ENCODE measurements at places on chromosomes 13 and 19.

- DNase-seq = no peak
These were observed 37.7 kb upstream of the CYP4F8 start for GRCh38 chr19:15577184-15577771.

DNA sequence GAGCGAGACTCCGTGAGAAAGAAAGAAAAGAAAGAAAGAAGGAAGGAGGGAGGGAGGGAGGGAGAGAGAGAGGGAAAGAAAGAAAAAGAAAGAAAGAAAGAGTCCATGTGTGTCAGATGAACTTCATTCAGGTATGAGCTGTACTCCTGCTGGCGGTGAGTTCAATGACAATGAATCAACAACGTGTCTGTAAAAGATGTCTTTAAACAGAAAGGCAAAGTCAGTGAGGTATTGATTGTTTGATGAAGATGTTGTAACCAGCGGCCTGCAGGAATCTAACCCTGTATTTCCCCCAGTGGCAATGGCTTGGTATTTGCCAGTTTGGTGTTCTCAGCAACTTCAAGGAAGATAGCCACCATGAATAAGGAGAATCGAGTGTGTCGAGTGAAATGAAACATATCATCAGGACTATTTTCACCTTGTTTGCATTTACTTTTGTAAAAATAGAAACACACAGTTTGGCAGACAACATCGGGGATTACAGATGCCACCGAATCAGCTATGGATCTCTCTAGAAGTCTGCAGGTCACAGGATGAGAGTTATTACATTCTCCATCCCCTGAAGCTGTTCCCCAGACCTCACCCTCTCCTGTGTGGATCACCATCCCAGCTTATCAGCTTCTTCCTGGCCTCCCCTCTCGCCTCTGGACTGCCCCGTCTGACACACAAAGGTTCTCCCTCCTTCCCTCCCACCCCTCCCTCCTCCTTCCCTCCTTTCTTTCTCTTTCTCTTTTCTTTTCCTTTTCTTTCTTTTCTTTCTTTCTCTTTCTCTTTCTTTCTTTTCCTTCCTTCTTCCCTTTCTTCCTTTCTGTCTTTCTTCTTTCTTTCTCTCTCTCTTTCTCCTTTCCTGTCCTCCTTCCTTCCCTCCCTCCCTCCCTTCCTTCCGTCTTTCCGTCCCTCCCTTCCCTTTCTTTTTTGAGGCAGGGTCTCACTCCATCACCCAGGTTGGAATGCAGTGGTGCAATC lies 8.2 kb upstream of the SBK3 start:
- no peak for DNase-seq

- no peak for DNase-seq
These were observed 5.8 kb upstream of the DNM2 start for GRCh38 chr19:10712045-10712444.

DNA sequence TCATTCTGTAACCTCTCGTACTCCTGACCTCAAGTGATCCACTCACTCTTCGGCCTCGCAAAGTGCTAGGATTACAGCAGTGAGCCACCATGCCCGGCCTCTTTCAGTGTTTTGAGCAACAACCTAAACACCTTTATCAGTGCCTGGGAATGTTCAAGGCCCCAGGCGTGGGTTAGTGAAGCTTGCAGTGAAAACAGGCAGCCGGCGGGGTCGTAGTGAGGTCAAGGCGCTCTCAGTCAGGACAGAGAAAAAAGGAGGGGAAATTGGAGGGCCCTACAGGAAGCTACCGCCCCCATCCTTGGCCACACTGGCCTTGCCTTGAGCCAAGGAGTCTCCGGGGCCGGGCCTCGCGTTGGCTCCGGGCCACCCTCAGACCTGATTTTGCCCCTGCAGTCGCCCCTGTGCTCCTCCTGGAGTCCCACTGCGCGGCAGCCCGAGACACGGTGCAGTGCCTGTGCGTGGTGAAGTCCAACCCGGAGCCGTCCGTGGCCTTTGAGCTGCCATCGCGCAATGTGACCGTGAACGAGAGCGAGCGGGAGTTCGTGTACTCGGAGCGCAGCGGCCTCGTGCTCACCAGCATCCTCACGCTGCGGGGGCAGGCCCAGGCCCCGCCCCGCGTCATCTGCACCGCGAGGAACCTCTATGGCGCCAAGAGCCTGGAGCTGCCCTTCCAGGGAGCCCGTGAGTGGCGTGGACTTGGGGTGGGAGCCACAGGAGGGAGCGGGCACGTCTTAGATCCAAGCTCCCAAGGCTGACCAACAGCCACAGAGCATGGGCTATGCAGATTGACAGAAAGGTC lies 17.7 kb downstream of the MAG start:
- DNase-seq = no peak

DNA sequence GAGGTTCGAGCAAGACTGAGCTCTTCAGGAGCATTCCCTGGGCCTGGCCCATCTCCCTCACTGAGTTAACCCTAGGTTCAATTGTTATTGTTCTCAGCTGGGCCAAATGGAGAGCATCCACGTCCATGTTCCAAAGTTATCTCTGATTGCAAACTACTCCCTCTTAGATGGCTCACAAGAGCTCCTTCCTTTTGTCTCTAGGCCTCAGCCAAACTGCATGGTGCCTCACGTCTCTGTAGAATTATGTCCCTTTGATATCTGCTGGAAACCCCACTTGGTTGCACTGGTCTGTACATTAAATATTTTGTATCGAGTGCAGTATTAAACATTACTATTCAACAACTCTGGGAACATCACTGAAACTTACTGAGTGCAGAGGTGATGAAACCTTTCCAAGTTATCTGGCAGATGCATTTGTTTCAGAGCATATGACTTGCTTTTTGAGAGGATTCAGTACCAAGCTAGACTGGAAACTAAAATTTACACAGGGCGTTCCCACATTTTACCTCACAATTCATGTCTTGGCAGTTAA lies 38.1 kb downstream of the DOCK9 start:
- DNase-seq = no peak

- no peak for DNase-seq
These were observed 2.1 kb downstream of the ZIC5 start for GRCh38 chr13:99969453-99969918.

- DNase-seq = no peak
These were observed 501.0 kb downstream of the FOXO1 start for GRCh38 chr13:40165316-40165932.

GRCh38 chr13:20461481-20461859 lies 64.2 kb downstream of the CRYL1 start:
- no peak for DNase-seq

- DNase-seq = no peak
These were observed 310.6 kb downstream of the LMO7 start for GRCh38 chr13:75946536-75947284.

DNA sequence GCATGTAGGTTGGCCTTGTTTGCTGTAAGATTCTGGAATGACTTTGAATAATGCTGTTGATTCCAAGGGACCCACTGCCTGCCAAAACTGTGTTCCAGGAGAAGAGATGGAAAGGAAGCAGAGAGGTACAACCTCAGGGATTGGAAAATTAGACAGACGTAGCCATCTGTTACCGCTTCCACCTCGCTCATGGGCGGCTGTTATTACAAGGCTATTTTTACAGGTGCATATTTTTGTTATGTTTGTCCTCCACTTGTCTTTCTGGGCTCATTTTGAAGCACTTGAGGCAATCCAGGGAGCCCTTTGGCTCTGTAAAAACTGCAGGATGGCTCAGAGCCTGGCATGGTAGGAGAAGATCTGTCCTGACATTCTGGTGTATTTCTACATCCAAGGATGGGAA lies 276.4 kb upstream of the TMTC4 start:
- no peak for DNase-seq

DNA sequence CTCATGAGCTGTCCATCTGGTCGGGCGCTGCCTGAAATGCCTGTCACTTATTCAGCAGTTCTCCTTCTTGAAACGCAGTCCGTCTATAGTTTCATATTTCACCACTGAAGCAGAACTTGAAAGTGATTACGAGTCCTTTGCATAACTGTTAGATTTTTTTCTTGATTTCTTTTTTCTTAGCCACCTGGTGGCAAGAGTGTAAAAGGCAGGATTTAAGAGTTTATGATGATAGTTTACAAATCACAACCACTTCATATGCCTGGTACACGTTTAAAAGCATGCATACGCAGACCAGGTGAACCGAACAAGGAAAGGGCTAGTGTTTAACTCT lies 45.8 kb downstream of the GGACT start:
- no peak for DNase-seq

GRCh38 chr13:29453617-29454011 lies 141.9 kb downstream of the SLC7A1 start:
- no peak for DNase-seq

DNA sequence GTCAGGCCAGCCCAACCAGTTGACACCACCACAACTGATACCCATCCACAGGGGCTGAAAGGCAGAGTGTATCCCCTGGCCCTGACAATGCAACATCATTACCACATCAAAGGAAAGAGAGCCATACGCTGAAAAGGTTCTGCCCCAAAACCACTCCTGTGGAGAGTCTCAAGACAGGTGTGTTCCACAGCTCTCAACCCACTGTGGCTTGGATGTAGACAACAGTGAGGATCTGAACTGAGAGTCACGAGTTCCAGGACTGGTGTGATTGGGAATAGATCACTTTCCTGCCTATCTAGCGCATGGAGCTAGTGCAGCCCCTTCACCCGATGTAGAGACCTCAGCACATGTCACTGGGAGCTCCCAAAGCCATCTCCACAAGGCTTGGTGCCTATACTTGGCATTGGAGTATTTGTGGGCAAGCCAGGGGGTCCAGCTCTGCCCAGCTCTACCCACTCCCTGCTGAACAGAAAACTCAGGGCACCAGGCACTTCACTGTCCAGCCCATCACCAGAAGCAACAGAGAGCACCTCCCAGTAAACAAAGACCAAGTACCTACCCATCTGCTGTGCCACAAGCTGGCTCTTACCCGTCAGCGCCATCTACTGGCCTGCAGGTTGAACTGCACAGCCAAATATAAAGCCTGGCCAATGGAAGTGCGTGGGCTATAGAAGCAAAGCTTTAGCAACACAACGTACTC lies 579.5 kb downstream of the UQCRFS1 start:
- no peak for DNase-seq

- no peak for DNase-seq
These were observed 1.6 kb downstream of the NBEA start for GRCh38 chr13:34943436-34944273.

GRCh38 chr13:49869519-49869918 lies 66.6 kb downstream of the SPRYD7 start:
- no peak for DNase-seq

- DNase-seq = no peak
These were observed 686 bp downstream of the LENG8 start for GRCh38 chr19:54449701-54450069.

GRCh38 chr13:55627221-55627620 lies 1513.5 kb upstream of the PRR20A start:
- no peak for DNase-seq

GRCh38 chr19:5131031-5131505 lies 162.2 kb downstream of the KDM4B start:
- DNase-seq = no peak

DNA sequence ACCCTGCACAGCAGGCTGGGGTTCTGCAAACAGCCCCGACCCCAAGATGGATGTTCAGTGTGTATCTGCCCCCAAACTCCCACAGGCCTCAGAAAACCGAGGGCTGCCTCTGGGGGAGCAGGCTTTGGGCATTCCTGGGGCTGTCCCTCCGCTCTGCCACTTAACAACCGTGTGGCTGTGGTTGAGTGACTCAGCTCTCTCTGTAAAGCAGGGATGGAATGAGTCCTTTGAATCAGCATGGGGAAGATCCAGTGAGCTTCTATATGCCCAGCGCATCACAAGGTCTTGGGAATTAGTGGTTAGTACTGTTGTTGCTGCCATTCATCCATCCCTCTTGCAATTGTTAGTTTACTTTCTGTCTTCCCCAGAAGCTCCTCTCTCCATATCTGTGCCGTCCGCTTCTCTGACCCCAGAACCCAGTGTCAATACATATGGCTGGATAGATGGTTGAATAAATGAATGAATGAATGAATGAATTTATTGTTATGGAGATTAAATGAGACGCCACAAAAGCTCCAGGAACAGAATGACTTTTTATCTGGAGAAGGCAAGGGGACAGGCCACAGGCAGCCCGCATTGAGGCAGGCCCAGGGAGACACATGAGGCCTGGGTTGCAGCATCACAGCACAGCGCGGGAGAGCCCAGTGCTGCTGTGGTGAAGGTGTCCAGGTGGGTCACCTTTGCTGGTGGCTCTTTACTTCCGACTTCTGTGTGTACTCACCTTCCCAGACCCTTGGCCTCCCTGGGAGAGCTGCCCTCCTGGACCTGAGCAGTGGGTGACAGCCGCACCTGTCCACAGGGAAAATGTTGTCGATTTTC lies 89.2 kb downstream of the RGCC start:
- DNase-seq = no peak

GRCh38 chr19:1255186-1256161 lies 7.1 kb downstream of the MIDN start:
- DNase-seq = no peak

DNA sequence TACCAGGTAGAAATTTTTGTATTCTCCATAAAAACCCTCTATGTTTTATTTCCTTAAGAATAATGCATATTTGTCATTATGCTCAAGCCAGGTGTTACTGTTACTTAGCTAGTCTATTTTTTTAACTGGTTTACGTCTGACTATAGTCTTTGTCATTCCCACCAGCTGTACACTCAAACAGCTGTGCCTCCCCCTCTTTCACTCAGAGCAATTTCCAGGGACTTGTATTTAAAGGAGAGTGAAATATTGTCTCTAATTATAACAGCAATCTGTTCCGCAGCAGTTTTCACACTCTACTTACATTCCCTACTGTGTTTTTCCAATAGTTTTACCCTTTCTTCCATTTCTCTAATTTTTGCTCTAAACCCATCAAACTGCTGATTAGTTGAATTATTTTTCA lies 813.6 kb upstream of the MIR17HG start:
- DNase-seq = no peak

Measured in activated naive CD8-positive, alpha-beta T cell treated with anti-CD3 and anti-CD28 coated beads, Interleukin-2, amount 50 U/mL, for 16 hours (primary cell).